Activated naive CD8-positive, alpha-beta T cell treated with anti-CD3 and anti-CD28 coated beads for 36 hours (primary cell): ENCODE measurements at places on chromosomes 6 and 20.

DNA sequence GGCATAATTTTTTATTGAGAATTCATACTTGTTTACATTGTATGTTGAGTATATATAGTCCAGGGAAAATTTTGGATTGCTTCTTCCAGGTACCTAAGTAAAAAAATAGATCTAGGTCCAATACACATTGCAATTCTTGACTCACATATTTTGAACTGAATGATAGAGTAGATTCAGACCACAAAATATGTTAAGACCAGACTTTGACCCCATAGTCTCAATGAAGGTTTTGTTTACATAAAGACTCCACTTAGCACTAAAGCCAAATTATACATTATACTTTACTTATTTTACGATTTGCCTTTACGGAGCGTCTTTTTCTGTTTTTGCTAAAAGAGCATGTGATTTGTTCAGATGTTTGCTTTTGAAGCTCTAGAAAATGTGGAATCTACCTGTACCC is 144.1 kb upstream of the PTCHD4 start:
- DNase-seq: no peak

DNA sequence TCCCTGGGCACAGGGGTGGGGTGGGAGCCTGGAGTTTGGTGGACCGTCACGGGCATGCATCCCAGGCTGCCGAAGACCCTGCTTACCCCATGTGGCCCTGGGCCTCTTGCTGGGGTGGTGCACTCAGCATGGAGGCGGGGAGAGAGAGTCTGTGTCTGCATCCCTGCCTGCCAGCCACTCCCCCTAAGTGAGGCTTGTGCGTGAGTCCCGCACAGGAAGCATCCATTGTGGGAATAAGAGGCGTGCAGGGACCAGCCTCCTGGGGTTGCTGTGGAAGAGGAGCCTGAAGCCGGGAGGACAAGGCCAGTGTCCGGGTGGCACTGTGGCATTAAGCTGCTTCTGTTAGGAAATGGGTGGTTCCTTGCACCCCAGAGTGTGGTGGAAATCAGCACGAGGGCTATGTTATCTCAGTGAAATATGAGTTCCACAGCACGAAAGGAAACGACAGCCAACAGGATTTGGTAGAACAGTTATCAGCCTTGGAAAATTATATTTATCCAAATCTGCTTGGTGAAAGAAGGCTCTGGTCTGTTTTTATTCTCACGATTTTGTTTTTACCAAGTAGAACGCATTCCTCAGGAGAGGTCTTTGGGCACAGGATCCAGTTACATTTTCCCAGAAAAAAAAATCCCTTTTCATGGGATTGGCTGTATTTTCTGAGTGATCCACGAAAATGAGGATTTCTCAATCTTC is 35.7 kb downstream of the CDH4 start:
- no peak for DNase-seq

DNA sequence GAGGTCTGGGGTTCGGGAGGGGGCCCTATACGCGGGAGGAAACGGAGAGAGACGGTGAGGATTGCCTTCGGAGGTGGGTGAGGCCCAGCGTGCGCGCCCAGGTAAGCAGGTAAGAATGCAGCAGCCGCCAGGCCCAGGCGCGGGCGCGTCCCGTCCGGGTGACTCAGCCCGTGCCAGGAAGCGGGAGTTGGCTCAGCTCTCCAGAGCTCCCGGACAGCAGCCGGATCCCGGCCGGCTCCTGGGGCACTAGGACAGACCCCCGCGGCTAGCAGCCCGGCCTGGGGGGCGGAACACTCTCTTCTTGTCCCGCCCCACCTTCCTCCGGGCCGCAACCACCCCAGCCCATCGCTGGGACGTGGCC is 1.5 kb upstream of the MDFI start:
- no peak for DNase-seq

DNA sequence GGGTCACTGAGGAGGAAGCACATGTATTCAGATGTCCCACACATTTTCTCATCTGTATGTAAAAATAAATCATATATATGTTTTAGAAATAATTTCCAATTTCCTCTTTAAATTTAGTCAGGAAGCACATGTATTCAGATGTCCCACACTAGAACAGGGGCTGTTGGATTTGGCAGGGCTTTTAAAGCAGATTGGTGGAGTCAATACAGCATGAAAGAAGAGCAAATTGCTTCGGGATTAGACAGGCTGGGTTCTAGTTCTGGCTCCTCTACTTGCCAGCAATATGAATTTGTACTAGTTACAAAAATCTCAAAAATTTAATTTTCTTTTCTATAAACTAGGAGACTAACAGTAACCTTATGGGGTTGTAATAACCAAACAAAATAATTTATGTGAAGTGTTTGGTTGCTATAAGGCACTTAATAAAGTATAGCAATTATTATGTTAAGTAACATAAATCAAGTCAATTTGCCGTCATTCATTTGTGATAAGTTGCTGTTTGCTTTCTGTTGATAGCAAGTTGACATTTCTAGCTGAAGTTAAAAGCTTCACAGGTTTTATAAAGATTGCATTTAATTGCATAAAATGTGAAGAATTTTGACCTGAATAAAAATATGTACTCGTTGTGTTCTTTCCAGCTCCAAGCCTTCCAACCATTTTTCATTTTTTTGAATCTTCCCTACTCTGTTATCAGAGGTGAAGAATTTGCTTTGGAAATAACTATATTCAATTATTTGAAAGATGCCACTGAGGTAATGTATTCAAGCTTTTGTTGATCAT is 88.9 kb downstream of the CD109 start:
- DNase-seq: no peak

DNA sequence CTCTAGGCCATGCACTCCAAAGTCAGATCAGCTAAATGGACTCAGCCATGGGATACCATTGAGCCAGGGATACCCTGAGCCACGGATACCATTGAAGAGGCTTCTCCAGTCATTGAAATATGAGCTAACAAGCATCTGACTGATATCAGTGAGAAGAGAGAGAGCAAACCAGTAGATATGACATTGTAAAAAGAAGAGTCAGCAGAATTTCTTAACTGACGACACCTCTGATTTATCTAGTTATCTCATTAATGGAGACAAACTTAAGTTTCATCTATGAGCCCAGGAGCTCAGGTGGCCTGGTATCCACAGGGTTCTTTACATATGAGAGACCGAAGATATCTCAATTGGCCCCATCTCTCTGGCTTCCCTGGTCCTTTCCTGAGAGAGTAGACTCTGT is 140.6 kb downstream of the TBC1D7 start:
- DNase-seq: no peak

GRCh38 chr20:50645253-50646068 is 45.9 kb downstream of the RIPOR3 start:
- DNase-seq: no peak

DNA sequence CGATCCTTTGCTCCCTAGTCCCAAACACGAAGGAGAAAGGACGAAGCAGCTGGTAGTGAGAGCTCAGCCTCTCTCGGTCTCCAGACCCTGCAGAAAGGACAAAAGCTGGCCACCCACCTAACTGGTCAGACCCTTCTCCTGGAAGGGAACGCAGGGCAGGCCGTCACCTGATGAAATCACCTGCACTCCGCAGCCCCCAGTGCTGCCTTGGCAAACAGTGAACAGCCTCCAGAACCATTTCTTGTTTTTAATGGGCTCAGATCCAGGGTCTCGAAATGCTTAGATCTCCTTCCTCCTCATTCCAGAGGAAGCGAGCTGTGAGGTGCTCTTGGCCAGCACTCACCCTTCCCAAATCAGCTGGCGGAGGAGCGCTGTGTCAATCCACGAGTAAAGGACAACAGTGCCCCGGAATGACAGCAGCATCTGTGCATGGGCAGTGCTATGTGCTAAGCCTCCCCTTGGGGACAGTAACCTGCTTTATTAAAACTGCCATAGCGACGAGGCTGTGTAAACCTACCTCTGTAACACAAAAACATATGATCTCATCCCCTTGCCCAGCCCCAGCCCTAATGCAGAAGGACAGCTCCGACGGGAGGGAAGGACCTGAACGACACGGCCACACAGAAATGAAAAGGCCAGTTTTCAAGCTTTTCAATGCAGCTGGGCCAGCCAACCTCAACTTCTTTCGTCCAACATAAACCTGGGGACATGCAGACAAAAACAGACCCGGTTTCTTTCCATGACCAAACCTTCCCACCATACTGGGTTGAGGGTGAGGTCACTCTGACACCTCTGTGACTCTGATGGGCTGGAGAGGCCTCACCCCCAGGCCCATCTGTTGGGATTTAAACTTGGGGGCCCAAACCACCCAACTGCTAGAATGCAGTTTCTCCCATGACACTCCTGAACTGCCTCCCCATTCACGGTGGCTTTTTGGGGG is 43.3 kb downstream of the SULF2 start:
- DNase-seq: no peak

GRCh38 chr20:35368666-35369423 is 42.9 kb downstream of the UQCC1 start:
- DNase-seq: no peak

GRCh38 chr6:14361297-14361696 is 243.7 kb downstream of the CD83 start:
- DNase-seq: no peak

GRCh38 chr20:49790077-49790798 is 22.4 kb upstream of the SLC9A8 start:
- no peak for DNase-seq

DNA sequence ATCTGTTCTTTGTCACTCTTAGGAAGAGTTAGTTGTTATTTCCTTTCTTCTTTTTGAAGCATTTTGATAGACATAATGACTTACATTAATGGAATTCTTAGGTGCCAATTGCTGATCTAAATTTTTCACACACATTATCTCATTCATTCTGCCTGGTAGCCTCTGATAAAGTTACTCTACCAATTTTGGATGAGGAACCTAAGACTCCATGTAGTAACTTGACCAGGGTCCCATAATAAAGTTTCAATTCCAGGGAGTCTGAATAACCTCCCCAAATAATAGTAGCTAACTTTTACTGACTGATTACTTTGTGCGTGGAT is 73.2 kb upstream of the CITED2 start:
- no peak for DNase-seq
